ENCODE measurements at places on chromosomes 13 and 19. TPM values are rescaled to one million over a fixed set of nuclear protein-coding genes. Genes with fewer than 3 reads are reported as not detected.
A peak's percentile ranks its signal among the peaks of the same experiment; 100 is the strongest.

The ZNF567 gene
- total RNA-seq: 14.5 TPM

GRCh38 chr19:3554254-3555083, 2.9 kb downstream of the MFSD12 start:
- no peak for DNase-seq

The RASIP1 gene
- total RNA-seq: 4.7 TPM

GRCh38 chr13:50587115-50587514, 256.4 kb downstream of the DLEU7 start:
- DNase-seq: no peak

DNA sequence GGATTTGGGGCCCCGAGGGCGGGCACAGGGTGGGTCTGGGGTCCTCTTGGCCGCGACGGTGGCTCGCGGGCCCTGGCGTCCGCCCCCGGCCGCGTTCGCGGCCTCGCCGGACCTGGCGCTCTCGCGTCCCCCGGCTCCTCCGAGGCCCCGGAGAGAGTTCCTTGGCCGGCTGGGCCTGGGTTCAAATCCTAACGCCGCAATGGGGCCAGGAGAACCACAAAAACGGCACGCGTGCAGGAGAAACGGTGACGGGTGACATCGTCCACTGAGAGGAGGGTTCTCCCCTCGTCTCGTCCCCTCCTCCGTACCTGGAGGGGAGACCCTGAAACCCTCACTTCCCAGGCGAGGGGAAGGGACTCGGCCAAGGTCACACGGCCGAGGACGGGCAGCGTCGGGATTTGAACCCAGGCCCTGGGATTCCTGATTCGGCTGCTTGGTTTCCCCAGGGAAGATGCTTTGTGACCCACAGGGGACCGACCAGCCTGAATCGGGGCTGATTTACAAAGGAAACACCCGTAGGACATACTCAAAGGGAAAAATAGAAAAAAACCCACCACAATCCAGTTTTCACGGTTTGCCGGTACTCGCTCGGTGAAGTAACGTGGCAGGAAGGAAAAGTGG, 624 bp downstream of the SAFB start:
- DNase-seq: no peak

- peak; percentile 66 for DNase-seq
Measured at GRCh38 chr13:26759249-26759906, 1.2 kb downstream of the GPR12 start.

DNA sequence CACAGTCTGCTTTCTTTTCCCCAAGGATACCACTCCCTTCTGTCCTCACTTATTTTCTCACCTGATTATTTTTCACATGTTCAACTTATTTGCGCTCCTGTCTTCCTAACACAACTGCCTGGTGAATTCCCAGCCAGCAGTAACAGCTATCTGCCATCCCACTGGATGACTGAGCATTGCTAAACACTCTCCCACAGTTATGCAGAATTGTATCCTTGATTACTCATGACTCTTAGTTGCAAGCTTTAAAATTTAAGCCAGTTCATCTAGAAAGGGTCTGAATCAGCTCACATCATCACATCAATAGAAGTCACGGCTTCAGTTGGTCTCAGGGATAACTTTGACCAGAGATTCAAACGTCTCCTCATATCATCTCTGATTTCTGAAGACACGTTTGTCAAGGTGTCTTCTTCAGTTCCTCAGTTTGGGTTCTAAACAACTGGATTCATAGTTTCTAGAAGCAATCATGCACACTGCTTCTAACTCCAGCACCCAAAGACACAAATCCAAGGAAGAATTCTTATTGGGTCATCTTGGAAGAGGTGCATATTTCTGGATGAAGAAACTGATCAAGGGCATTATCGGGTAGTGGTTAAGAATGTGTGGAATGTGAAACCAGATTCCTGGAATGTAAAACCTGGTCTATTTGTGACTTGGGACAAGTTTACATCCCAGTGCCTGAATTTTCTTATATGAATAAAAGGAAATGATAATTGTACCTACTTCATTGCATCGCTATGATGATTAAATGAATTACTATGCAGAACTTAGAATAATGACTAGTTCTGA, 13.9 kb upstream of the DACH1 start:
- DNase-seq: no peak

The GDF15 gene
- total RNA-seq: 0.36 TPM

The KLK2 gene
- 0.09 TPM for total RNA-seq

- no peak for DNase-seq
Measured at GRCh38 chr13:114315074-114315785, 927 bp downstream of the CHAMP1 start.

DNA sequence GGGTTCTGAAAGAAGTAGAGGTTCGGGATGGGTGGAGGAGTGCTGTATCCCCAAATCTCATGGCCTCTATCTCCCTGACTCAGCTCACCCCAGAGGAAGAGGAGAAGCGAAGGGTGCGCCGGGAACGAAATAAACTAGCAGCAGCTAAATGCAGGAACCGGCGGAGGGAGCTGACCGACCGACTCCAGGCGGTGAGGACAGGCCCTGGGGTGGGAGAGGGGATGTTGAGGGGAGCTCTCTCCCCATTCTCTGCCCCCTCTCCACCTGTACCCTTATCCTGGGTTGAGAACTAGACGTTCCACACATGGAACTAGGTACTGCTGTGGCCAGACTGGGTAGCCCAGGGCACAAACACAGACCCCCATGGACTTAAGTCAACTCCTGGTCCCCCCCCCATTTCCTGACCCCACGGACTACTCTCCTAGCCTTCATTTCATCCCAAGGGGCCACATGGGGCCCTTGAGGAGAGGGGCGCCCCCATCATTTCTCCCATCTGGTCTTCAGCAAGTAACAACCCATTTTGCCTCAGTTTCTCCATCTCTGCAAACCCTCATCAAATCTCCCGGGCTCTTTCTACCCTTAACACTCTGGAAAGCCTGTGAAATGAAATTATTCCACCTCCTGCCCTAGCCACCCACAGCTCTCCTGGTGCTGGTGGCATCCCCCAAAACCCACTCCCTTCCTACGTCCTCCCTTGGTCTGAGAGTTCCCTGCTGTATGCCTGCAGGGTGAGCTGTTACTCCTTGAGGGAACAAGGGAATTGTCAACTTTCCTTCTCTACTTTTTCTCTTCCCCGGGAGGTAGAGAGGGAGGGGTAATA, 3.5 kb downstream of the FOSB start:
- DNase-seq: no peak

- peak; percentile 15 for DNase-seq
Measured at GRCh38 chr13:97058391-97058790, 64.1 kb upstream of the OXGR1 start.

GRCh38 chr13:97502706-97503105, 68.7 kb downstream of the RAP2A start:
- DNase-seq: no peak

The FAM124A gene
- 11.7 TPM for total RNA-seq

DNA sequence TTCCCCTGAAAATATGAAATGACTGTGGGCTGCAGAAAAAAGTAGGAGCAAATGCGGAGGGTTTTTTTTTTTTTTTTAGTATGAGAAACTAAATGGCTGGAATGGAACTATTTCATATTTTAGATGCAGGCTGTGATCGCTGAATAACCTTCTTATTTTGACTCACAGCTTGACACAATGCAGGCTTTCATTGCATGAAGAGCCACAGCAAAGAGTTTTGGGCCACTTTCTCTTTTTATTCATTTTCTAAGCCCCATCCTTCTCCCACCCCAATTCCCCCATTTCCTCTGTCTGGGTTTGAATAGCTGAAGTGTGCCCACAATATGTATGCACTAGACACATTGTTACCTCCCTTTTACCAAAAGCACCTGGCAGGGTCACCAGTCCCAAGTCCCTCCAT, 125.9 kb downstream of the COG6 start:
- DNase-seq: no peak

The ACP7 gene
- not detected for total RNA-seq

DNA sequence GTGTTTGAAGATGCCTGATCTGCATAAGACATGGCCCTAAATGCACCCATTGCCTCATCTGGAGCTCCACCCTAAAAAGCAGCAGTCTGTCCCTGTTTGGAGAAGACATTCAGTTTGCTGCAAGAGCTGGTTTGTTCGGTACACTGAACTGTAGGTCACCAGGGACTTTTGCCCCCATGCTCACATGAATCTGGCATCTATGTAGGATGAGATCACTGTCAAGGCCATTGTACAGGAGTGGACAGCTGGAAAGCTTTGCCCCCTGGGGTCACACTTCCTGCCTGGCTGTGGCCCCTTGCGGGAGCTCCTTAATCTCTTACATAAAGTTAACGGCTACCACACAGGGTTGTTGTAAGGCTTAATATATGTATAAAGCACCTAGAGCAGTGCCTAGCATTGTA, 73.0 kb downstream of the IPO5 start:
- DNase-seq: no peak

DNA sequence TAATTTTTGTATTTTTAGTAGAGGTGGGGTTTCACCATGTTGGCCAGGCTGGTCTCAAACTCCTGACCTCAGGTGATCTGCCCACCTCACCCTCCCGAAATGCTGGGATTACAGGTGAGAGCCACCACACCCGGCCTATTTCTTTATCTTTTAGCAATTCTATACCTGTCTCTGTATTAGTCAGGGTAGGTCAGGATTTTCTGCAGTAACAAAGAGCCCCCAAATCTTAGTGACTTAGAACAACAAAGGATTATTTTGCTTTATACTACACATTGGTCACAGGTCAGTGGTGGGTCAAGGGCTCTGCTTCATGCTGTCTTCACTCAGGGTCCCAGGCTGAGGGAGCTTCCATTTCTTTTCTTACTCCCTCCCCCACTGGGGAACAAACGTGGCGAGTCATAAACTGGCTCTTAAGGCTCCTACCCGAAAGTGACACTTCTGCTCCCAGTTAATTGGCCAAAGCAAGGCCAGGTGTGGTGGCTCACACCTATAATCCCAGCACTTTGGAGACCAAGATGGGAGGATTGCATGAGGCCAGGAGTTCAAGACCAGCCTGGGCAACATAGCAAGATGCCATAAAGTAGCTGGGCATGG, 6.8 kb downstream of the ITPKC start:
- no peak for DNase-seq

The RETN gene
- 1.8 TPM for total RNA-seq

- DNase-seq: no peak
Measured at GRCh38 chr13:41434831-41435520, 22.4 kb upstream of the RGCC start.

GRCh38 chr13:25796474-25796873, 255.3 kb downstream of the SHISA2 start:
- no peak for DNase-seq

The BEST2 gene
- not detected for total RNA-seq

The PHLDB3 gene
- 5.0 TPM for total RNA-seq

The CEACAM19 gene
- 1.8 TPM for total RNA-seq

The MISP3 gene
- total RNA-seq: 1.5 TPM

- no peak for DNase-seq
Measured at GRCh38 chr13:77353995-77354394, 27.1 kb upstream of the MYCBP2 start.

The ZNF787 gene
- total RNA-seq: 13.6 TPM

DNA sequence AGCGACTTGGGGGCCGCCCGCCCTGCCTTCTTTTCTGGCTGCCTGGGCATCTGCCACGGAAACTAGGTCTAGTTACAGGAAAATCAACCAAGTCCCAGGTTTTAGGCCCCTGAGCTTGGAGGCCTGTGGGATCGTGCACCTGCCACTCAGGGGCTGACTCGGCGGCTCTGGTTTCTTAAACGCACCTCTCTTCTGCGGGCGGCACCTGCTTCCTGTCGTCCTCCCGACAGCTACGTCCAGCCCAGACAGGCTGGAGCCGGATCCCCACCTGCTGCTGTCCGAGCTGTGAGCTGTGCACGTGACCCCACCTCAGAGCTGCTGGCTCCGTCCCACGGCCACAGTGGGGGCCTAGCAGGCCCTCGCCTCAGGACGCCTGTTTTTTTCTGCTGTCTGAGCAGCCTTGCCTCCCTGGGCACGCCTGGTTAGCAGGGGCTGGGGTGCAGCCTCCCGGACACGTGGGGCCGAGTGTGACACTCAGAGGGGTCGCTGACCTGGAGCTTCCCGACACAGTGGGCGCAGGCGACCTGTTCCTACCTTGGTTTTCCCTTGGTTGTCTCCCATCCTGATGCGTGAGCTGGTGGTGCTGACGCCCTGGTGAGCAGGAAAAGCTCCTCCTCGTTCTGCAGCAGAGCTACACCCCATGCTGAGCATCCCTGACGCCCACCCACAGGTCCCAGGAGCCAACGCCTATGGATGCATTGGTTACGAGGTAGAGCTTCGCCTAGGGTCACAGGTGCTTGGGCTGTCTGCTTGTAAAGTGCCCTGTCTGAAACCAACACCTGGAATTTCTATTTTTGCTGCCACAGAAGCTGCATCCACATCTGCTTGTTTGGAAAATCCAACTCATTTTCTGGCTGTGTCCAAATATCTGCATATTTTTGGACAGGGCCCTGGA, 17.5 kb downstream of the TMEM255B start:
- DNase-seq: no peak

The FAM216B gene
- total RNA-seq: 2.9 TPM

GRCh38 chr13:98510156-98510509, 66.8 kb downstream of the STK24 start:
- DNase-seq: no peak

The ZFP28 gene
- 23.0 TPM for total RNA-seq

The SPC24 gene
- 13.3 TPM for total RNA-seq

The CD209 gene
- 0.73 TPM for total RNA-seq

- no peak for DNase-seq
Measured at GRCh38 chr13:104385404-104385803, 1319.2 kb upstream of the SLC10A2 start.

The FREM2 gene
- total RNA-seq: 30.4 TPM

DNA sequence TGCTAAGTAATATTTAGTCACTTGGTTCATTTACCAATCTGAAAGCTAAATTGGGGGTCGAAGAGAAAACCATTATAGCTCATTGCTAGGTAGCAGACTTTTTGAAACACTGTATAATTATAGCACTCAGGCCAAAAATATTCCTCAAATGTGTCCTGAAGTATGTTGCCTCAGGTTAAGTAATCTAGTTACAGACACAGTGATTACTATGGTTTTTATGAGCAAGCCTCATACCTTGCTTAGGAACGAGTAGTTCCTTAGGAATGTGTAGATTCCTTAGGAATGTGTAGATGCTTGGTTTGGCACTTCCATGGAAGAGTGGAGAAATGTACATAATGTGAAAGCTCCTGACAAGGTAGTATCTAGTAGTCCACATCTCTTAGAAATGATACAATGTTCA, 387.5 kb downstream of the LMO7 start:
- no peak for DNase-seq

DNA sequence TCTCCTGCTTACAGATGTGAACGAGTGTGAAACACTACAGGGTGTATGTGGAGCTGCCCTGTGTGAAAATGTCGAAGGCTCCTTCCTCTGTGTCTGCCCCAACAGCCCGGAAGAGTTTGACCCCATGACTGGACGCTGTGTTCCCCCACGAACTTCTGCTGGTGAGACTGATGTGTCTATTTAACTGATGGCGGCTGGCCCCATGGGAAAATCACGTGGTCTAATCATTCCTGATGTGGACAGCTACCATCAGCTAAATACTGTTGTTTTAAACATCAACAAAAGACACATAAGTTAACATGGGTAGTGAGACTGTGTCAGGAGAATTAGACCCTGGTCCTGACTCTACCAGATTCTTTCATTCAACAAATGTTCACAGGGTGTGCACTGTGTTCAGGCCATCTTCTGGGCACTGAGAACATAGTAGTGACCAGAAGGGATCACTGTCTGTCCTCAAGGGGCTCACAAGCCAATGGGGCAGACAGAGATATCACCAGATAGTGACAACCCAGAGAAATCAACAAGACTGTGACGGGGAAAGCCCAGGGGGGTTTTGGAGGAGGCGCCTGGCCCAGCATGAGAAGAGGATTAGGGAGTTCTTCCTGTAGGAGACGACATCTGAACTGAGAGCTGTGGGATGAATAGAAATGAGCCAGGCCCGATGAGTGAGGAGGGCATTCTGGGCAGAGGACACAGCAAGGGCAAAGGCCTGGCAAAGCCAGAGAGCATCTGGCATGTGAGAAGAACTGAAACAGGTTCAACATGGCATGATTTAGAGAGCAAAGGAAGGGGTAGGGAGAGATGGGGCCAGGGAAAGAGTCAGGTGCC, 18.4 kb downstream of the LTBP4 start:
- no peak for DNase-seq
